ENCODE measurements at places on chromosomes 5 and 9.
A peak's percentile ranks its signal among the peaks of the same experiment; 100 is the strongest.

GRCh38 chr5:89246864-89247263, 363.9 kb upstream of the MEF2C start:
- no peaks in the 10 kb centered on the region for H3K4me1 ChIP-seq
- no peak overlapping the region for H3K27ac ChIP-seq
- no peaks in the 10 kb centered on the region for H3K36me3 ChIP-seq
- no peak for DNase-seq
- H3K4me3 ChIP-seq: no peak overlapping the region

GRCh38 chr5:55554585-55555202, 19.9 kb upstream of the PLPP1 start:
- H3K27ac ChIP-seq: no peak overlapping the region
- peaks cover 8% of the 10 kb centered on the region for H3K4me1 ChIP-seq
- H3K4me3 ChIP-seq: no peak overlapping the region
- H3K36me3 ChIP-seq: no peaks in the 10 kb centered on the region

GRCh38 chr5:157518963-157519362, 56.6 kb downstream of the ADAM19 start:
- no peak overlapping the region for H3K27ac ChIP-seq
- H3K27me3 ChIP-seq: no peaks in the 10 kb centered on the region
- H3K4me3 ChIP-seq: no peak overlapping the region
- H3K36me3 ChIP-seq: no peaks in the 10 kb centered on the region
- H3K4me1 ChIP-seq: no peaks in the 10 kb centered on the region

- H3K27ac ChIP-seq: peak overlapping the region; percentile 33
- peaks cover 87% of the 10 kb centered on the region for H3K4me1 ChIP-seq
- DNase-seq: no peak
- no peaks in the 10 kb centered on the region for H3K27me3 ChIP-seq
These were observed 3.1 kb downstream of the FGD3 start for GRCh38 chr9:92950359-92950955.

- H3K4me1 ChIP-seq: no peaks in the 10 kb centered on the region
- no peaks in the 10 kb centered on the region for H3K27me3 ChIP-seq
- DNase-seq: no peak
- H3K36me3 ChIP-seq: no peaks in the 10 kb centered on the region
- no peak overlapping the region for H3K4me3 ChIP-seq
These were observed 29.5 kb upstream of the ADRB2 start for GRCh38 chr5:148796936-148797335.

GRCh38 chr5:98365126-98365525, 408.3 kb upstream of the RGMB start:
- H3K4me3 ChIP-seq: no peak overlapping the region
- H3K36me3 ChIP-seq: no peaks in the 10 kb centered on the region
- H3K27me3 ChIP-seq: peaks cover 1% of the 10 kb centered on the region
- no peaks in the 10 kb centered on the region for H3K4me1 ChIP-seq

GRCh38 chr5:167678481-167678880, 613.0 kb upstream of the WWC1 start:
- H3K4me1 ChIP-seq: no peaks in the 10 kb centered on the region
- H3K27me3 ChIP-seq: no peaks in the 10 kb centered on the region
- no peak overlapping the region for H3K27ac ChIP-seq
- no peak for DNase-seq
- H3K36me3 ChIP-seq: no peaks in the 10 kb centered on the region

- H3K4me3 ChIP-seq: no peak overlapping the region
- H3K27me3 ChIP-seq: no peaks in the 10 kb centered on the region
- no peak overlapping the region for H3K27ac ChIP-seq
- DNase-seq: no peak
These were observed 273.2 kb downstream of the FAM170A start for GRCh38 chr5:119902593-119902992.

- peak overlapping the region; percentile 79 for H3K4me3 ChIP-seq
- peaks cover 39% of the 10 kb centered on the region for H3K4me1 ChIP-seq
- no peak for DNase-seq
- no peaks in the 10 kb centered on the region for H3K36me3 ChIP-seq
These were observed 18.6 kb downstream of the SLC6A7 start for GRCh38 chr5:150208187-150209098.

DNA sequence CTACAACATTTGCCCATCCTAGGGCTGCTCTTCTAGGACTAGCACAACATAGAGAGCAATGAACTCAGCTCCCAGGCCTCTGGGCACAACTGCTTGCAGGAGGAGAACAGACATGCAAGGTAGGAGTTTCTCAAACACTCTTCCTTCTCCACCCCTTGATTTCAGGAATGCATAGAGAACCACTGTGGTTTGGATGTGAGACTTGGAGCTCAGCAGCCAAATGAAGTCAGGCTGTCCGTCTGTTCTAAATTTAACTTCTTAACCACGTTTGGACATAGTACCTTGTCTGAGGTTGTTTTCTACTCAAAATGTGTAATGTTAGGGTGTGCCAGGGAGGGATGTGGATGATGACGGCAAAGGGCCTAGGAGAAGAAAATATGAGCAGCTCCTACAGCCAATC, 515.1 kb upstream of the TNC start:
- DNase-seq: no peak
- no peak overlapping the region for H3K27ac ChIP-seq
- peaks cover 12% of the 10 kb centered on the region for H3K27me3 ChIP-seq
- no peak overlapping the region for H3K4me3 ChIP-seq

- H3K36me3 ChIP-seq: no peaks in the 10 kb centered on the region
- no peaks in the 10 kb centered on the region for H3K4me1 ChIP-seq
- no peak overlapping the region for H3K27ac ChIP-seq
These were observed 90.9 kb downstream of the CFAP90 start for GRCh38 chr5:7759951-7760580.

GRCh38 chr9:3205421-3206095, 320.2 kb downstream of the RFX3 start:
- no peaks in the 10 kb centered on the region for H3K27me3 ChIP-seq
- DNase-seq: no peak
- H3K4me3 ChIP-seq: no peak overlapping the region
- no peak overlapping the region for H3K27ac ChIP-seq
- no peaks in the 10 kb centered on the region for H3K36me3 ChIP-seq

- H3K4me1 ChIP-seq: peaks cover 20% of the 10 kb centered on the region
- DNase-seq: no peak
- no peak overlapping the region for H3K27ac ChIP-seq
- H3K4me3 ChIP-seq: no peak overlapping the region
- H3K36me3 ChIP-seq: peaks cover 2% of the 10 kb centered on the region
These were observed 110.5 kb upstream of the LRRTM2 start for GRCh38 chr5:138985683-138986082.

- H3K27me3 ChIP-seq: no peaks in the 10 kb centered on the region
- H3K27ac ChIP-seq: no peak overlapping the region
- peaks cover 19% of the 10 kb centered on the region for H3K4me1 ChIP-seq
- peaks cover 20% of the 10 kb centered on the region for H3K36me3 ChIP-seq
- no peak overlapping the region for H3K4me3 ChIP-seq
- no peak for DNase-seq
These were observed 50.9 kb downstream of the UBE2R2 start for GRCh38 chr9:33867747-33868439.

Measured in naive thymus-derived CD8-positive, alpha-beta T cell (primary cell).